ENCODE measurements at places on chromosomes 1 and 21. TPM values are rescaled to one million over a fixed set of nuclear protein-coding genes. Genes with fewer than 3 reads are reported as not detected.

The SPRR2A gene
- 0.67 TPM for total RNA-seq

The DAB1 gene
- total RNA-seq = 10.5 TPM

GRCh38 chr1:81554108-81554507 lies 246.6 kb upstream of the ADGRL2 start:
- DNase-seq = no peak

GRCh38 chr1:44437107-44437716 lies 32.2 kb downstream of the RNF220 start:
- DNase-seq = no peak

GRCh38 chr21:14995226-14995625 lies 69.6 kb downstream of the NRIP1 start:
- no peak for DNase-seq

GRCh38 chr1:5390504-5390903 lies 601.7 kb downstream of the NPHP4 start:
- DNase-seq = no peak
